ENCODE measurements at places on chromosomes 5 and 9.

- DNase-seq = peak; percentile 52
Measured at GRCh38 chr9:6566409-6567139, 79.0 kb downstream of the GLDC start.

DNA sequence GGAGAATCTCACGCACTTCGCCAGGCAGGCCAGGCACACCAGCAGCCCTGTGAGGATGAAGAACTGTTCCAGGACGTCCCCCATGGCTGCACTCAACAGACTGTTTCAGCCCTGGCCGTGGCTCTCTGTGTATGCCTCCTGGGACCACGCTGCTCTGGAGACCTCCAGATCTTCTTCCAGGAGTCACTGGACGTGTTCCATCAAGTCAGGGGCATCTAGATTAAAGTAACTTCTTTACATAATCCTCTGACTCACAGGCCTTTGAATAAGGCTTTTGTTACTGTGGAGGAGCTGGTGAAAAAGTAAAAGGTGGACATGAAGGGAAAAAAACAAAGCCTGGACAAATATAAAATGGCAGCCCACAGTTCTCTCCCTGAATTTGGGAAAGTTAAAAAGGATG, at the start of gene HSD17B3:
Gene HSD17B3 (minus strand): TSS at position 156 of the 400 bp plus-strand sequence. CDS start 72 bp downstream, at position 84.
- DNase-seq = no peak

DNA sequence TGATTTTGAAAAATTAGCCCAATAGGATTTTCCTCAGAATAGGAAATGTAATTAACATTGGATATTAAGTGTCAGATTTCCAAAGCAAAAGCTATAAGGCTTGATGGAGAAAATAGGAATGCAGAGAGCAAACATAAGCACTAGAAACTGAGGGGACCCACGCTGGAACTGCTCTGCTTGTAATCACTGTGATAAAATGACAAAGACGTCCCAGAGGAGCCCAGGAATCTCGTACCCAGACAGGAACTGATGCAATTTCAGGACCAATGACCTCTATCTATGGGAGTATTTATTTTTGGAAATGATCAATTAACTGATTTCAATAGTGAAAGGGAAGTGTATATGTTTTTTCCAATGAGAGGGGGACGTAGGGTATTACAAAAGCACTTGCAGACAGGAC, 714.5 kb upstream of the WWC1 start:
- DNase-seq = no peak

GRCh38 chr5:137152616-137153015, 346.5 kb downstream of the SPOCK1 start:
- no peak for DNase-seq

DNA sequence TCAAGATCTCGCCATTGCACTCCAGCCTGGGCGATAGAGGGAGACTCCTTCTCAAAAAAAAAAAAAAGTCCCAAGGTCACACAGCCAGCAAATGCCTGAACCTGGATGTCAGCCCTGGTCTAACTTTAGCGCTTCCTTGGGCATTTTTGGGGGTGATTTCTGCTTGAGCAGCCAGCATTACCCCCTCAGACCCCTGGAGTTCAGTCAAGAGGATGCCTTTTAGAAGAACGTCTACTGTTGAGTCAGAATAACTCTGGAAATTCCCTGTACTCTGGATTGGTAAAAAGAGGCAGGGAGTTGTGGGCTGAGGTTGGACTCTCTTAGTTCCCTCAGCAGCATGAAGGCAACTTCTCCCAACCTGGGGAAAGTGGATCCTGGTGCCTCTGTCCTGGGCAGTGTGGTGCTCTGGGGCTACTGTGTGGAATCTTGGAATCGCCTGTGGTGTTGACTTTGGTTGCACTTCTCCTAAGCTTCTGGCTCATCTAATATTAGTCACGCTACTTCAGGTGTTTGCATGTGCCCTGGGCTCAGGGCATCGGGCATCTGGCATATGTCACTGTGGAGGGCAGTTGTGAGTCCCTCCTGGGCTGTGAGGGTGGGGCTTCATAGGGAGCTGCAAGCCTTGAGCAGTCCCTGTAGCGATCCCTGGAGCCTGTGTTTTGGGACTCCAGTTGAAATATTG, 32.2 kb downstream of the STXBP1 start:
- no peak for DNase-seq
